ENCODE measurements at places on chromosomes 6 and 20. TPM values are rescaled to one million over a fixed set of nuclear protein-coding genes. Genes with fewer than 3 reads are reported as not detected.

RIPPLY2 gene
- not detected for polyA plus RNA-seq

- DNase-seq: no peak
Observed at GRCh38 chr6:119122336-119122735, 43.9 kb upstream of the FAM184A start.

DNA sequence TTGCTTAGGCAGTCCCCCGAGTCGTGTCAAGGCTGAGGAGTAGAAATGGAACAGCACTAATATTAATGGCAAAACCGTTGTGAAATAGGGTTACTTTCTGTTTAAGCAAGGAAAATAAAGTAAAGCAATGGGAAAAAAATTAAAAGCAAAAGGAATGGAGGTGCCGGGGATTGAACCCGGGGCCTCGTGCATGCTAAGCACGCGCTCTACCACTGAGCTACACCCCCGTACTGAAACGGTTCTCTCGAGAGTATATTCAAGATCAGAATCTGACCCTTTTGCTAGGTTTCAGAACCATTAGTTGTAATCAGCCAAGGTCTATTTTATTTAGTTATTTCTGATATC, 85.5 kb downstream of the TRIM27 start:
- peak; percentile 78 for DNase-seq

CFB gene
- polyA plus RNA-seq: 5.0 TPM

CST2 gene
- polyA plus RNA-seq: not detected

HLA-DMB gene
- 74.3 TPM for polyA plus RNA-seq

GRCh38 chr6:100968949-100969348, 87.8 kb upstream of the ASCC3 start:
- no peak for DNase-seq

DNA sequence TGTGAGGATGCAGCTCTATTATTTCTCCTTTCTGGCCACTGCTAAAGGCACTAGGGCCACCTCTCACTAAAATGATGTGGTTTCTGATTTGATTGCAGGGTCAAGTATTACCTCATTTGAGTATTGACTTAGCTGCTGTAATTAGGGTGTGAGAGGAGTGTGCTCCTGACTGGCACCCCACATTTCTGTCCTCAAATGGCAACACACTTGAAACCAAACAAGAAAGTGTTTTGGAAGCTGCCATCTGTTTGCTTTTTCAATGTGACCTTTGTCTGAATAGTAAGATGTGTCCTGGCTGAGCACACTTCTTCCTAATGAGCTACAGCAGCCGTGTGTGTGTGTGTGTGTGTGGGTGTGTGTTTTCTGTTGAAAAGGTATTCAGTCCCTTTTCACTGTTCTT, 62.8 kb upstream of the SCP2D1 start:
- no peak for DNase-seq

GRCh38 chr6:82143041-82143481, 104.5 kb downstream of the IBTK start:
- DNase-seq: no peak

All from right renal cortex interstitium (tissue), 3 donors.